ENCODE measurements at places on chromosomes 16 and 17. TPM values are rescaled to one million over a fixed set of nuclear protein-coding genes. Genes with fewer than 3 reads are reported as not detected.

Gene KIAA0513
- 3.3 TPM for total RNA-seq

Gene SMIM22
- total RNA-seq = not detected

Gene PTGES3L
- total RNA-seq = 1.2 TPM

Gene AIPL1
- total RNA-seq = not detected

Gene CTRB1
- total RNA-seq = not detected
